ENCODE measurements at places on chromosomes 1 and 21.

- DNase-seq, result no peak
These were observed 1.2 kb downstream of the GTF2B start for GRCh38 chr1:88890131-88890530.

GRCh38 chr1:228792601-228793000, 57.3 kb downstream of the RHOU start:
- no peak for DNase-seq

DNA sequence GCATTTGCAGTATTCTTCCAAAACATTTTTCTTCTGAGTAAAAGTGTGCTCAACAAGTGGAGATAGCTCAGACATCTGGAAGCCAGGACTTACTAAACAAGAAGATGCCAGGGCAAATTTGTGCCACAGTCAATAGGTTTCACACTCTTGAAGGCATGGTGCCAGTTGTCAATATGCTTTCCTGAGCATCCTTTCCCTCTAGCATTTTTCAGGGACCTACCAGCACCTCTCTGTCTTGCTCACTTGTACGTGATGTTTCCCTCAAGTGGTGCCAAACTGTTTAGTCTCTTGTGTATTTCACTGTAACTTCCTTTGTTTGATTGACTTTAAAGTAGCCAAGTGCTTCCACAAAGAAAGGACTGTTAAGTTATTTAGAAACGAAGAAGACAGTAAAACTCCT, 194.0 kb upstream of the SGIP1 start:
- no peak for DNase-seq

DNA sequence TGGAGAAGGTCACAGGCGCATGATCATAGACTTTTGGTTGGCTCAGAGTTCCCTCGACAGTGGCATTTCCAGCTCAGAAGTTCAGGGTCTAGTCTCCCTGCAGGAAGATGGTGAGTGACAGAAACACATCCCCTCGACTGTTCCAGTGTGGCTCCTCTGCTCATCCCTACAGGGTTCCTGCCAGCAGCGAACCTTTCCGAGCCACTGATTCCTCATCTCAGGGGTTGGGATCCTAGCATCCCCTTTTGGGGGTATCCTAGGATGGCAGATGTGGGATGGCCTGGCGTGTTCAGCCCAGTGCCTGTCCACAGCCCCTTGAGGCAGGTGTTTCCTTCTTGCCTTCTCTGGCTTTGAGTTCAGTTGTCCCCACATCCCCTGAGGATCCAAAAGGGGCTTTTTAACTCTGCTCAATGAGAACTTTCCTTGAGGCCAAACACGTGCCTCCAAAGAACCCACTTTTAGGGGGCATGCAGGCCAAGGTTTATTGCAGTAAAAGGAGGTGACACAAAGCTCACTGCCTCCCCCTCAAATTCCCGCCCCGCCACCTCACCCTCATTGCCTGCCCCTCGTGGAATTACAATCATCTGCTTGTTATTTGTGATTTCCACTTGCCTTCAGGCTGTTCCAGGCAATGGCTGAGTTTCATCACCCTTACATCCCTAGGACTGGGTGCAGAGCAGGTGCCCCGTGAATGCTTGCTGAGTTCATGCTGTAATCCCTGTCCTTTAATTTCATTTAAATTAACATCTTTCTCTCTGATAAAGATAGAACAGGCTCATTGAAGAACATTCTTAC, 440.7 kb downstream of the CAMTA1 start:
- DNase-seq, result no peak

- no peak for DNase-seq
These were observed 122.8 kb upstream of the C8B start for GRCh38 chr1:57088653-57089052.

- no peak for DNase-seq
These were observed 78.4 kb downstream of the AK5 start for GRCh38 chr1:77360256-77360655.

- no peak for DNase-seq
These were observed 590.6 kb downstream of the NUF2 start for GRCh38 chr1:163912170-163912884.

DNA sequence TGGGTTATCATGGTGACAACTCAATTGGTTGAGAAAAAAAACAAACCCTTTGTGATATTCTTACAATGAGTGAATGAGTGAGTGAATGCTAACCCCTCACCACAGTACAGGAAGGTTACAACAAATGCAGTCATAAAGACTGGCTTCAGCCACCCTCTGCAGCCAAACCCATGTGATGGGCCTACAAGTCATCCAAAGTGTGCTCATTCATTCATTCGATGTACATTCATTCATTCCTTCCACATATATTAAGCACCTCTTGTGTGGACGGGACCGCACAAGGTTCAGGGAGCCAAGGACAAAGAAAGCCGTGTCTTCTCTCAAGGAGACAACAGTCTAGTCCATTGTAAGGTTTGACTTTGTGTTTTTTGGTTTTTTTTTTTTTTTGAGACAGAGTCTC, 49.4 kb downstream of the WDR4 start:
- DNase-seq, result no peak
